ENCODE measurements at places on chromosomes 12 and 14.

- no peak for DNase-seq
Measured at GRCh38 chr14:93714605-93715004, 73.7 kb downstream of the PRIMA1 start.

DNA sequence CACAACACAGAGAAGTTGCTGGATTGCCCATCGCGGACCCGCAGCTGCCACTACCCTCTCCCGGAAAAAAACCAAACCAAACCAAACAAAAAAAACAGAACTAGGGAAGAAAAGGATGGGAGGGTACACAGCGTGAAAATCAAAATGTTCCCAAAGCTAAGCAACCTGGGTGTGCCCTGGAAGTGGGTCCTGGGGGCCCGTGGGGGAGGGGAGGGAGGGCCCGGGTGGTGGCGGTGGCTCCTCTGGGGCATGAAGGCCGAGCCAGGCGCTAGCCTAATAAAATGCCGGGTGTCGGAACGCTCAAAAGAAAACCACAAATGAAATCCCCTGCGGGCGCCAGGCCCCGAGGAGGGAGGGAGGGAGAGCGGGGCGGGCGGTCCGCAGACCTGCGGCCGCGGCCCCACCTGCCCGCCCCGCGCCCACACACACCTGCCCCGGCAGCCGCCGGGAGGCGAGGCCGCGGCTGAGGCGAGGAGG is 787 bp downstream of the HECTD4 start:
- peak; percentile 35 for DNase-seq

- DNase-seq: no peak
Measured at GRCh38 chr12:116381240-116381743, 103.8 kb upstream of the MED13L start.

- DNase-seq: peak; percentile 89
Measured at GRCh38 chr12:62631471-62632410, 165.1 kb downstream of the MON2 start.

DNA sequence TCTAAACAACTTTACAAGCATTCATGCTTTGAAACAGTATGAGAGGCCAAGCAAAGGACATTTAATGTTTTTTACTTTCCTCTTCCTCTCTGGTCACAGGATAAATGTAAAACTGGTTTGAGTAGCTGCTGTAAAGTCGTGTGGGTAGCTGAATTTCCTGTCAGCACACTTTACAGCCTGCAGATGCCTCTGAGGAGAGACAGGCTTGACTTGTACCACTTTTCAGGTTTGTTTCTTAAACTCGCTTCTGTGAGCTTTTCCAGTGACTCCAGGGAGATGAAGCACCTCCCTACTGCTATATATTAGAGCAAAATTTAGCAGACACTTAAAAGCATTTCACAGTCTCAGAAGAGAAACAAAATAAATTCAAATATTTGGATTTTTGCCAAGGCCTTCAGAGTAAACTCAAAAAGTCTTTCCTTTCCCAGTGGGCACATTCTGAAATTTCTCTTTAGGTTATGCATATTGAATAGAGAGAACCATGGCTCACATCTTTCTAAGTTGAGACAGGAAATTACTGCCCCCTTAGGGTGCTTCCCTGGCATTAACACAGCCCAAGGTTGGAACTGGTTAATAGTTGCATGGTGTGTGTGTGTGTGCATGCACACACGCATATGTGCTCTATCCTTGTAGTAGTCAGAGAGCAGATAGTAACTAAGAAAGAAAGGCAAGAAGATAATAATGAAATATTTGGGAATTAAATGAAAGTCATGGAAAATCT is 557.3 kb upstream of the MIS18BP1 start:
- DNase-seq: no peak

DNA sequence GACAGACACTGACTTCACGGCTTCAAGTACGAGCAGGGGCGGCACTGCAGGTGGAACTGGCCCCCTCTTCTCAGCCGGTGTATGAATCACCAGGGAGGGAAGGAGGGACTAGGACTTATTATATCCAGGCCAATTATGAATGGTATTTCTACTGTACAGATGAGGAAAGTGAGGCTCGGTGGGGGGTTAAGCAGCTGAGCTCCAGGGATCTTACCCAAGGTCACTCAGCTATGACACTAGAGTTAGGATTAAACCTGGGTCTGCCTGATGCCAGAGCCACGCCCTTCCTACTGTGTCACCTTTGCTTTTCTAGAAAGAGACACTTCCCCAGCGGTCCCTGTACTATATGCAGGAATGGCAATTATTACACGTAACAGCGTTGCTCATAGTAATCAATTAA is 42.2 kb upstream of the NRXN3 start:
- no peak for DNase-seq

- DNase-seq: no peak
Measured at GRCh38 chr12:111222523-111222922, 146.4 kb downstream of the PHETA1 start.

GRCh38 chr12:132236129-132236929 is 92.1 kb downstream of the NOC4L start:
- DNase-seq: no peak

DNA sequence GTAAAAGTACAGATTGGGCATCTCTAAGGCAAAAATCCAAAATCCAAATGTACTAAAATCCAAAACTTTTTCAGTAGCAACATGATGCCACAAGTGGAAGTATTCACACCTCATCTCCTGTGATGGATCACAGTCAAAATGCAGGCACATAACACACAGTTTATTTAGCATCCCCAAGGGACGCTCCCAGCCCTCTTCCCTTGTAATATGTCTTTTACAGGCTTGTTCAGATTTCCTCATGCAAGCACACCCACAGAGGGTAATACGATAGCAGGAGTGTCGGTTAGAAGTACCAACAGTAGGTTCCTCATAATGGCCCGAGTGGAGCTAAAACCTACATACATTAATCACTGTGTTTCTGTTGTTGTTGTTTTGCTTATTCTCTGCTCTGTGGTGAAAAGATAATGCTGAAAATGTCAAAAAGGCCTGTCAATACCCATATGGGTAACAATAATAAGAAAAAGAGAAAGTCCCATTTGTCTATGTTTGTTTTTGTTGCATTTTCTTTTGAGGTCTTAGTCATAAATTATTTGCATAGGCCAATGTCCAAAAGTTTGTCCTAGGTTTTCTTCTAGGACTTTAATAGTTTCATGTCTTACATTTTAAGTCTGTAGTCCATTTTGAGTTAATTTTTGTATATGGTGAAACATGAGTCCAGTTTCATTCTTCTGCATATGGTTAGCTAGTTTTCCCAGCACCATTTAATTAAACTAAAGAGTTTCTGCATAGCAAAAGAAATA is 133.1 kb downstream of the LRIG3 start:
- no peak for DNase-seq

DNA sequence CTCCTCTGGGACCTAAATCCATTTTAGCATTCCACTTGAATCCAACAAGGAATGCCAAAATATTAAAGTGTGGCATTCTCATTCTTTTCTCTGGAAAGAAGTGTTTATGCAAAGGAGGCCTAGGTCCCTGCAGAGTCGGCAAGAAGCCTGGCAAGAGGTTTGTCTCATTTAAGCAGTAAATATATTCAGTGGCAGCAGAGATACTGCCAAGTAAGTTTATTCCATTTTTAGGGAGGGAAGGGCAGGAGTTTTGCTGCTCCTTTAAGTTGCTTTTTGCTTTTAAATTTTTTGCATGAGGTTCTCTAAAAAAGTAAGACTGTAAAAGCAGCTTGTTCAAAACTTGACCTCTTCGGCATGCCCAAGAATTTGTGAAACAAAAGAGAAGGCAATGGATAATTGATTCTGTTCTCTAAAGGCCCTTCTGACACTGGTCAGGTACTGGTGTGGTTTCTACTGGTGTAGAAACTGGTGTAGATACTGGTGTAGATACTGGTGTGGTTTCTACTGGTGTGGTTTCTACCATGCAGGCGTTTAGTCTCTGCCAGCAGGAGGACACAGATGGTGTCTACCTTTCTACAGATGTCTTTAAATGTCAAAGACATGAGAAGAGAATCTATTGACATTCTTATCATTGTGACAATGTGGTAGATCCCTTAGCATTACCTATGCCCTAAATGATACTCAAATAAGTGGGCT is 107.3 kb downstream of the SAMD4A start:
- no peak for DNase-seq

DNA sequence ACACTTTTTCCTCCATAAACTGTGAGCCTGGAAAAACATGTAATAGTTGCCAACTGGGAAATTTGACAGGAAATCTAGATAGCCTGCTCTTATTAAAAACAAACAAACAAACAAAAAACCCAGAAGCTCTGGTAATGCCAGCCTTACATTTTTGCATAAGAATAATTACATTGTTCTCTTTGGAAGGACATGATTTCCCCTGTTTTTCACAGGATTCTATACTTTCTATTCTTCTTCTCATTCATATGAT is 137.9 kb downstream of the AEBP2 start:
- no peak for DNase-seq

DNA sequence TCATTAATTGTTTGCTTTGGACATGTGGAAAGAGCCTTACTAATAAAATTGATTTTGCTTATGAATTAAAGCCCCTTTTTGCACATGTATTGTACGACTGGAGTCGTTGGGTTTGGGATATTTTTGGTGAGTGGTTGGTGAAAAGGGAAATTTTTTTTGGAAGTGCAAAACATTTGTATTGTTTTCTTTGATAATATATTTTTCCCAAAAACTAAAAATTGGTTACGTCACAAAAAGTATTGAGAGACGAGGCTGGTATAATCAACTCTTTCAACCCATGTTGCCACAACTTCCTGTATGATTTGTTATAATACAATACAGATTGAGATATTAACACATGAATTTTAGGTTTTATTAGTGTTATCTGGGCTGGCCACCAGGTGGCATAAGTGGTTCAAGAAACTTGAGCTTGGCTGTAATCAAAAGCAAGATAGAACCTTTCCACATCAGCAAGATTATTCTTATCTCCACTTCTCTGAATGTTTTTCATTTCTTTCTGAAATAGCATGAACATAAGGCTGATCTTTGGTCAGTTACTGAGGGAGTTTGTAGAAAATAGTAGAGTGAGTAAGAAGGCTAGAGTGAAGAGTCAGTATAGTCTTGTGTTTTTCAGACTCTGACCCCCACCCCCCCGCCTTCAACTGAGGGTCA is 8.7 kb downstream of the NGDN start:
- DNase-seq: peak; percentile 55

DNA sequence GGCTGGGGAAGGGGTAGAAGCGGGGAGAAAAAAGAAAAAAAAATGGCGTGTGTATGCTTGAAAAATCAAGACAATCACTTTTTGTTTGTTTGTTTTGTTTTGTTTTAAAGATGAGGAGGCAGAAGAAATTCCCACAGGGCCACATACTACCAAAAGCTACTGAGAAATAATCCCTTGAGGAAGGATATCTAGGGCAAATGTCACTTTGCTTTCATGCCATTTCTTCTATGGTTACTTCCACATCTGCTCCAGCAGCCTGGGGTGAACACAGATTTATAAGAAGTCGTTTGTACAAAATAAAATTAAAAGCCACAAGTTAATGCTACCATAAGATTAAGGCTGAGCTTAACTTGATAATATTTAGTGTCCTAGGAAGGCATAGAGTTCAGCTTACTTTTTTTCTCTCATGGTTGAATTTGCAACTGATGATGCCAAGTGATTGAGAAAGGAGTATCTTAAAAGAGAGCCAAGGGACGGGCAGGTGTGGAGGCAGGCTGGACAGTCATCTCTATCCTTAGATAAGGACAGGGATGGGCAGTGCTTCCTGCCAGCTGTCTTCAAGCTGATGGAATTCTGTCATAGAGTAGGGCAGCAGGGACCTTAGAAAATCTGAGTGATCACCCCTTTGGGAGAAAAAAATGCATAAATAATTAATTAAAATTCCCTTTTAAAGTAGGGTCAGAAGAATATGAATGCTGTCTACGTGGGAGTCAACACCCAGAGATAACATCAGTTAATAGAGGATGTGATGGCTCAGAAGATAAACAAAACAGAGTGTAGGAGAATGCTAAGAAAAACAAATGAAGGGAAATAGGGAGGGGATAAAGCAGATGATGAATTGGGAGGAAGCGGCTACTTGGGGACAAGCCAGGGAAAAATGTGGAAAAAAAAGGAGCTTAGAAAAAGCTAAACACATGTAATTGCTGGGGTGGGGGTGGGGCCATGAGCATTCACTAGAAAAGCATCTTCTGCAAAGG is 57.1 kb downstream of the DYRK2 start:
- peak; percentile 43 for DNase-seq

GRCh38 chr14:87940382-87940781 is 52.6 kb downstream of the GALC start:
- DNase-seq: no peak

DNA sequence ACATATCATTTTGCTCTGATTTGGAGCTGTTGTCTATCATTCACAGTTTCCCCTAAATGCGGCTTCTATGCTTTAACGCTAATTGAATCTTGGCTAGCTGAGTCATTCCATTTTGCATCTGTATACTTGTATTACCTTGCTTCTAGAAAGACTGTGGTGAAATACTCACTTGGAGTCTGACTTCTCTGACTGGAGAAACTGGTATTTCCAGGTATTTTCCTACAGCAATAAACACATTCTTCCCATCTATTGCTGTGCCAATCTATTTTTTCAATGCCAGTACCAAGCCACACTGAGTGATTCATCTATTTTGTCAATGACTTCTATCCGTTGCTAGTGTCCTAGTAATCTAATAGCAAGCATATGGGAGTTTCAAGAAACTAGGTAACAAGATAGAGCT is 76.0 kb upstream of the ST8SIA1 start:
- DNase-seq: no peak

All from AG20443 (cell line).